ENCODE measurements at places on chromosomes 2 and 18.

DNA sequence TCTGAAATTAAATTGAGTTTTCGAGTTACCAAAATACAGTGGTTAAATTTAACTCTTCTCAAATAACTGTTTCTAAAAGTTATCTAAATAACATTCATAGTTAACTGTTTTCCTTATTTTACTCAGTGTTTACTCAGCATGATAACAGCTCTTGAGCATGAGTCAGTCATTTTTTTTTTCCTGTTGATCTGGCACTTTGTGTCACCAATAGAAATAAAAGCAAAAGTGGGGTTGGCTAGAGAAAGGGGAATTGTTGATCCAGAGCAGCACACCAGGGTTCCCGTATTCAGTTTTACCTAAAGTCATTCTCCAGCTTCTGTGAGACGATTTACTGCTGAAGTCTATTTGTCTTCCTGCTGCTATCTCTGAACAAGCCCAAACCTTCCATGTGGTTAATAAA lies 851.6 kb downstream of the DCC start:
- no peak for DNase-seq

GRCh38 chr18:76730901-76731300 lies 91.5 kb upstream of the ZNF236 start:
- DNase-seq: no peak

GRCh38 chr2:169131587-169132512 lies 62.5 kb downstream of the DHRS9 start:
- DNase-seq: peak; percentile 62

DNA sequence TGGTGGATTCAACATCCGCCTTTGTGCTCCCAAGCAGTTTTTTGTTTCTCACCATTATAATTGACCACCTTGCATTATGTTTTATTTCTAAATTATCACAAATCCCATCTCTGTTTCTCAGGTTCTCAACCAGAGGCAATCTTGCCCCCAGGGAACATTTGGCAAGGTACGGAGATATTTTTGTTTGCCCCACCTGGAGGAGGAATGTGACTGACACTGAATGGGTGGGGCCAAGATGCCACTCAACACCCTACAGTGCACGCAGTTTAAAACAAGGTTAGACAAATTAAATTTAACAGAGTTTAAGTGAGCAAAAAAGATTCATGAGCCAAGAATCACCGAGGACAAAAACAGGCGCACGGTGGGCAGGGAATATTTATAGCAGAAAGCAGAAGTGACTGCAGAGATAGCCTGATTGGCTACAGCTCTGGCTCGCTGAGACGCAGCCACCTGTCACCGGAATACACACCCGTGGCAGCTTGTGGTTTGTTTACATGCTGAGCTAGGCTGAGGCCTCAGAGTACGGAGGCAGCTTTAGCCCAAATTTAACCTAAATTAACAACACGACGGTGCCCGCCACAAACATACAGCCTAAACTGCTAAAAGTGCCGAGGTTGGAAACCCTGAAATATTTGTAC lies 150.0 kb upstream of the ALKAL2 start:
- DNase-seq: no peak

DNA sequence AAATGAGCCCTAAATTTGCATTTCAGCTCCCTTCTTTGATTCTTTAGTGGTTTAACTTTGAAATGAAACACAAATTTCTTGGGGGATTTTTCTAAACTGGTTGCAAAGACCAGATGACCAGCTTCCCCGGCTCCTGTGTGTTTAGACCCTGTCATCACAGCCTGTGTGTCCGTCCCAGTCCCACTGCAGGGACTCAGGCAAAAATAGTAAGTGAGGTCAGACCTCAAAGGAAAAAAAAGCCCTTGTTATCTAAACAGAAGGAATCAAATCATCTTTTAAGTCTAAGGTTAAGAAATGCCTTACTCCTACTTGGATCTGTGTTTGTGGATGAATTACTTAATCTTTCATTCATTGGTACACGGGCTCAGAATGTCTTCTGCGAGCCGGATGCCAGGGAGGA lies 423.7 kb downstream of the LPIN1 start:
- DNase-seq: peak; percentile 27

GRCh38 chr18:73842795-73843394 lies 304.7 kb downstream of the FBXO15 start:
- peak; percentile 13 for DNase-seq

DNA sequence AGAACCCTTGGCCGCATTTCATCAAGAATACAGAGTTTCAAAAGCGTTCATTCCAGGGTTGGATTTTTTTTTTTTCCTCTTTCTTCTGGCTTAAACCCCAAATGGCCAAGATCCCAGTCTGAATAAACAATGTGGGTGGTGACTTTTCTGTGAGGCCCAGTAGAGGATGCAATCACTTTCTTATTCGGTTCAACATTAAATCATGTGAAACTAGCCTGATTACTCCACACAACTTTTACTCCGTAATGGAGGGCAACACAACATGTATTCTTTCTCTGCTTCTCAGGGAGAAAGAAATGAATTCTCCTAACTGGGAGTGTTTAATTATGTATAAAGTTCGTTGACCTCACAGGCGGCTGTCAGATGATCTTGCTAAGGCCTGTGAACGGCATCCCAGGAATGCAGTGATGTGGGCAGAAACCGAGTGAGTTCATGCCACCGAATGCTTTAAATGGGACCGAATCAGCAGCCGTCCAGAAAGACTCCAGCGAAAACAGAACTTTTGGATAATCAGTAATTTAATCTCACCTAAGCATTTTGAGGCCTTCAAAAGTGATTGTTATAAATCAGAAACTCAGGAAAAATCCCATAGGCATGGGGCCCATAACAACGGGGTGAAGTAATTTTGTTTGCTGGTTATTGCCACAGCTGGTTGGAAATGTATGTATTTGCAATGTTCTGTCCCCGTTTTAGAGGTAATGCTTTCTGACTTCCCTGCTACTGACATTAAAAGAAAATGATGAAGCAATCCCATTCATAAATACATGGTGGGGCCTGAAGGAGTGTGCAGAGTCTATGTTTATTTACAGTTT lies 81.5 kb downstream of the BCL2 start:
- DNase-seq: peak; percentile 82

DNA sequence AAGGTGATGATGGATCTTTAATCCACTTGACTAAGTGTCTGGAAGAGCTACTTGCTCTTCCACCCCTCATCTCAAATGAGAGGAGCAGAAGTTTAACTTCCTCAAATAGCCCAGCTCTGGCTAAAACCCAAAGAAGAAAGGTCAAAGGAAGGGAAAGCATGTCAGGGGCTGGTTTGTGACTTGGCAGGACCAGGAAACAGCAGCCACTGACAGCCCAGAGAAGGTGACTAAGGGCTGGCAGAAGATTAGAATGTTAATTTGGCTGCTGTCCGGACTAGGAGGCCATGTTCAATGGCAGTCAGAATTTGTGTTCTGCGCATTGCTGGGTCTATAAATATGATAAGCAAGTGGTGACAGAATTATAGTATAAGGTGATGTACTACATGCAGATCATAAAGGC lies 386.2 kb downstream of the SETBP1 start:
- DNase-seq: no peak

DNA sequence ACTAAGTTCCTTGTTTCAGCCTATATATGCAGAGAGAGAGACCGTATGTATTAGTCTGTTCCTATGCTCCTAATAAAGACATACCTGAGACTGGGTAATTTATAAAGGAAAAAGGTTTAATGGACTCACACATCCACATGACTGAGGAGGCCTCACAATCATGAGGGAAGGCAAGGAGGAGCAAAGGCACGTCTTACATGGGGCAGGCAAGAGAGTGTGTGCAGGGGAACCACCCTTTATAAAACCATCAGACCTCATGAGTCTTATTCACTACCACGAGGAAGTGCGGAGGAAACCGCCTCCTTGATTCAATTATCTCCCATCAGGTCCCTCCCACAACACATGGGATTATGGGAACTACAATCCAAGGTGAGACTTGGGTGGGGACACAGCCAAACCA lies 73.8 kb downstream of the TMEM18 start:
- DNase-seq: no peak

GRCh38 chr2:105731511-105731910 lies 13.2 kb upstream of the NCK2 start:
- no peak for DNase-seq

DNA sequence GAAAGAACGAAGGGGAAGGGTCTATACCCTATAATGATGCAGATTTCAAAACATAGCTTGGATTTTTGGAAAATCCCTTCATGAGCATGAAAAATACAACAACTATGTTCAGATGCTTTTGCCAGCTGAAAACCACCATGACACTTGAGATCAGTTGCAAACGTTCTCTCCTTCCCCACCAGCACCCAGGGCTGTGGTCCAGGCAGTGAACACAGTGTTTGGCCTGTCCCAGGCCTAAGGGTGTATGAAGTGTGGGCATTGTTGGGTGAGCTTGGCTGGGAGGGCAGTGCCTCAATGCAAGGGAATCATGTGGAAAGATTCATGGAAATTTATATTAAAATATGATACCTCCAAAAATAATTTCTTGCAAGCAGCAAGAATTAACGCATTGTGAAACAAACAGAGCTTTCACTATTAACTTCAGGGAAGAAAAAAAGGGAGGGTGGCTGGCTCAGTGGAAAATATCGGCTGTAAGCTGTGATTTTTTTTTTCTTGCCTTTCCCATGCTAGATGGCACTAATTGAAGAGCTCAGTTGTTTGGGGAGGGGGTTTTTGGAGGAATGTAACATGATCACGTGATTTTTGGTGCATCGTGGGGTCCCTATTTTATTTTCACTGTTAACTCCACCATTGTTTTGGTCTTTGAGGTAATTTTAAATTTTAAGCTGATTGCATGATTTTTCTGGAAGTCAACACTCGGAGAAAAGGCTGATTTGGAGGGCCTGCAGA lies 52.0 kb downstream of the CDC42EP3 start:
- DNase-seq: no peak

GRCh38 chr2:33215299-33215698 lies 261.1 kb upstream of the RASGRP3 start:
- DNase-seq: peak; percentile 93

DNA sequence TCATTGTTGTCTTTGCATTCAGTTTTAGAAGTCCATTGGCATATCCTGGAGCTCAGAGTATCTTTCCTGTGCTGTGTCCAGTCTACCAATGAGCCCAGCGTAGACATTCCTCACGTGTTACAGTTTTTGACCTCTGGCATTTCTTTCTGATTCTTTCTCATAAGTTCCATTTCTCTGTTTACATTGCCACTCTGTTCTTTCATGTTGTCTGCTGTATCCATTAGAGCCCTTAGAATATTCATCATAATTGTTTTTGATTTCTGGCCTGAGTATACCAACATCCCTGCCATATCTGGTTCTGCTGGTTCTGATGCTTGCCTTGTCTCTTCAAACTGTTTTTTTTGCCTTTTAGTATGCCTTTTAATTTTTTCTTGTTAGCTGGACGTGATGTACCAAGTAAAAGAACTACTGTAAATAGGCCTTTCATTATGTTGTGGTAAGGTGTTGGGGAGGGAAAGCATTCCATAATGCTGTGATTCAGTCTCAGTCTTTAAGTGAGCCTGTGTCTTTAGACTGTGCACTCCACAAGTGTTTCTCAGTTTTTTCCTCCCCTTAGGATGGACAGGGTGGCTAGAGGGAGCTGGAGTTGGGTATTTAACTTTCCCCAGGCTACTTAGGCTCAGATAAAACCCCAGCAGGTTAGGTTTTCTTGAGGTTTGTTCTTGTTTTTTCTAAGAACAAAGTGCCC lies 35.6 kb downstream of the CEP192 start:
- DNase-seq: peak; percentile 18

GRCh38 chr18:5295231-5295920 lies at the start of gene ZBTB14:
Gene ZBTB14 (minus strand): TSS chr18:5295726. CDS start chr18:5293246, 2,480 bp downstream.
- peak; percentile 63 for DNase-seq

GRCh38 chr2:187302116-187302515 lies 145.9 kb downstream of the CALCRL start:
- peak; percentile 44 for DNase-seq

DNA sequence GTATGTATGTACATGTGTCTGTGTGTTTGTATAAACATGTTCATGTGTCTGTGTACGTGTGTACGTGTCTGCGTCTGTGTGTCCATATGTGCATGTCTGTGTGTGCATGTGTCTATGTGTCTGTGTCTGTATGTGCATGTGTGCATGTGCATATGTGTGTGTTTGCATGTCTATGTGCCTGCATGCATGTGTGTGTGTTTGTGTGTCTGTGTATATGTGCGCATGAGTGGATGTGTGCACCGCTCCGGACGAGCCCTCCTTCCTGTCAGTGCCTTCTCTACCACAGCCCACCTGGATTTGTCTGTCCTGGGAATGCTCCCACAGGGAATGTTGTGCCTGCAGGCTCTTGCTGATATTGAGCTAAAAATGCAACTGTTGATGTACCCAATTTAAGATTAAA lies 113.3 kb upstream of the EPC2 start:
- DNase-seq: no peak

DNA sequence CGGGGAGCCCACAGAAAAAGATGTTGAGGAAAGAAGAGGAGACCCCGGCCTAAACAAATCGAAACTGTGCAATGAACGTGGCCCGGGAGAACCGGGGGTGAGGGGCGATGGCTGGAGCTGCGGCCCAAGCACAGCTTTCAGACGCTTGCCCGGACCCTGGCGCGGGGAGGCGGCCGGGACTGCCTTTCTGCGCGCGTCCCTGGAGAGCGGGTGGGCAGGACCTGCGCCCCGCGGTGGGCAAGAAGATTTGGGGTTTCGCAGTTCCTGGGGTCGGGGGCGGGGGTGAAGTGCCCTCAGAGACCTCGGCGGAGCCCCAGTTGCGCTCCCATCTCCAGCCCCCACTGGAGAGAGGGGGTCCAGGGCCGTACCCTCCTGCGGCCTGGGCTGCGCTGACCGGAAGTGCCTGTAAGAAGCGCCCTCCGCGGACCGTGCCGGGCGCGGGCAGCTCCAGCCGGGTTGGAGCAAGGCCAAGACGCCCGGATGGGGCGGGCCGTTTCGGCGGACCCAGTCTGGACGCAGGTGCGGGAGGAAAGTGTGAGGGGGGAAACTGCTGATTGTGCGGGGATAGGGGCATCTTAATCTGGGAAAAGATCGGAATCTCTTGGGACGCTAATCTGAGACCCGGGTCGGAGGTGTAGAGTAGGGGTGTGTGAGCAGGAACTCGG lies 11.6 kb downstream of the EN1 start:
- no peak for DNase-seq

DNA sequence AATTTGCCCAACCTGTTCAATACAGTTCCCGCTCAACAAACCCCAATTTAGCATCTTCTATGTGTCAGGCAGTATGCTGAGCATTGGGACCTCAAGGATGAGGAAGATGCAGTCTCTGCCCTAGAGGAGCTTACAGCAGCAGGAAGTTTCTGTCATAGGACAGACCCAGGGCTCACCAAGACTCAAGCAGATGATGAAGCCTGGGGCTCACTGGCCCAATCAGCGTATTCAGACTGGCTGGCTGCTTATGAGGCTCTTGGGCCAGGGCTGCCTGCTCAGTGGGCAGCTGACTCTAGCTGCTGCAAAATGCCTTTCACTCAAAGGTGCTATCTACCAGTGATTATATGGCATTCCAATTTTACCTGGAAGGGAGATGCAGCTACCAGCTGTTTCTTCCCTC lies 2.1 kb downstream of the FAM178B start:
- no peak for DNase-seq

DNA sequence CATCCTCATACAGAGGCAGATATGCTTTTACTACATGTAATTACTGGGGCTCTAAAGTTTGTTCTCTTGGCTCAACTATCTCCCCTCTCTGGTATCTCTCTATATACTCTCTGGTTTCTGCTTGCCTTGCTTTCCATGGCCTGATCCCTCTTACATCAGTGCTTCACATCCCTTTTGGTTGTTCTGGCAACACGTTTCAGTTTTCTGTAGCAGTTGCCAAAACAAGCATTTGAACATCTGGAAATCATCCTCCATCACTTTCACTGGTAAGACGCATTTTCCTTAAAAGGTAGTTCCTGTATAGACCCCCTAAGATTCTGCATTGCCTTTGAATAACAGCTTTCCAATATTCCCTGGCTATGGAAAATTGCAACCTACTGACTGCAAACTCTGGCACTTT lies 25.9 kb downstream of the COL5A2 start:
- peak; percentile 61 for DNase-seq

Data from HCEC 1CT (cell line).